ENCODE measurements at places on chromosomes 1 and 21.
A peak's percentile ranks its signal among the peaks of the same experiment; 100 is the strongest.

DNA sequence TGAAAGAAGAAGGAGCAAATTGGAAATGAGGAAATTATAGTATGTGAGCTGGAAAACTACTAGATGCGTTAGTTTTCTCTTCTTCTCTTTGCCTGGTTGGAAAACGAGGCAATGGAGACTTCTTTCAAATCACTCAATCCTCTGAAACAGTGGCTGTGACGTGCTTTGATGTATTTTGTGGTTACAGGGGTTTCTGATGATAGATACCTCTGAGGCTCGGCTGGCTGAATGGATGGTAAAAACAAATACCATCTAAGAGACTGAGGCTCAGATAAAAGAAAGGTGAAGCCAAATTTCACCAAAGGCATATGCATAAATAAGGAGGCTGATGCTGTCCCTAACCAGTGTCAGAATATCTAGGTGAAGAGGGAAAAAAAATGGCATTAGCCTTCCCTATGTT lies 15.1 kb downstream of the MAB21L3 start:
- DNase-seq = no peak

DNA sequence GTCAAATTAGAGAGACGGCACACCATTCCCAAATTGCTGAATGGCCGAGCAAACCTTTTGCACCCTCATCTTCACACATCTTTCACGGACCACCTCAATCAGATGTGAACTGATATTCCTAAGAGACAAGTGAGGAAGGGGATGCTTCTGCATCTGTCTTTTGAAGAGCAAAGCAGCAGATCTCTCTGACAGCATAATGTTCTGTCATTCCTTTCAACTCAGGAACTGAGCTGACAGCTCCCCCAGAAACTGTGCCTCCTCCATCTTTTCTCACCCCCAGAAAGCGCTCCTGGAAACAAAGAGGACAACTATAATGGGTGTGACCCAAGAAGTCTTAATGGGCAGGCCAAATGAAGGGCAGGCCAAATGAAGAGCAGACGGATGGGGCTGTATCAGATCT lies 256.4 kb downstream of the C1orf94 start:
- no peak for DNase-seq

- DNase-seq = no peak
Observed at GRCh38 chr1:226826479-226827261, 43.7 kb upstream of the PSEN2 start.

DNA sequence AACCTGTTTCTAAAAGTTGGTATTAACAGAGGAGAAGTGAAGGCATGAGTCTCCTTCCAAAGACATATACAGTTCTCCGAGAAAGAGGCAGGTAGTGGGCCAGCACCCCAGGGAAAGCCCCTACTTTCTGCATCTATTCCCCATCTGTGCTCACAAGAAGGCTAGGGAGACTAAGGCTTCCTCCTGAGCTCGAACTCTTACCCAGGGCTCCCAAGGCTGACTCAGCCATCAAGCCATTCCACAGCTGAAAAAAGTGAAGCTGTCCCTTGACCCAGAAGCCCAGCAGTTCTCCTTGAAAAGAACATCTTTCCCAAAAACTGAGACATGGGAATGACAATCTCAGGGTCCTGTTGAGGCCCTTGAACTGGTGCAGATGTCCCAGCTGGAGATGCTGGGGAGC lies 1.9 kb upstream of the PADI3 start:
- no peak for DNase-seq

- DNase-seq = no peak
Observed at GRCh38 chr1:171663036-171663853, 10.8 kb upstream of the MYOC start.

DNA sequence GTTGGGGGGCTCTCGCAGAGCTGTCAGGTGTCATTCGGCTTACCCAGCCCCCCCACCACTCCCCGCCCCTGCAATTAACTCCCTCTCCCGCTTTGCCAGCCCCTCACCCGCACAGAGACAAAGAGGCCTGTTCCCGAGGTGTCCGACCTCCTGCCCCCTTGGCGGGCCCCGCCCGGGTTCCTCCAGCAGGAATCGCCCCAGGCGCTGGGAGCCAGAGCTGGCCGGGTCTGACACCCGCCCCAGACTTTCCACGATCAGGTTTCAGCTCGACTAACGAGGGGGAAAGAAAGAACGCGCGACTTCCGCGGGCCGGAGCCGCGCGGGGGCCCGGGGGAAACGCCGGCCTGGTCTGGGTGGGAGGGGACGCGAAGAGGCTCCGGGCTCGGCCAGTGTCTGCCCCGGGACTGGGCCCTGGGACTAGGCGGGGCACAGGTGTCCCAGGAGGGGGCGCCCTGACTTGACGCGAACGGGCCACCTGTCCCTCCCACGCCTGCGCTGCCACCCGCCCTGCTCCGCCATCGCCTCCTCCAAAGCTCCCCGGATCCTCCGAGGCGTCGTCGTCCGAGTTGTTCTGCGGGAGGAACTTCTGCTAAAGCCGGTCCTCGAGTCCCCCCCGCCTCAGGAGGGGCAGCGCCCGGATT lies 36.4 kb upstream of the HHAT start:
- no peak for DNase-seq

DNA sequence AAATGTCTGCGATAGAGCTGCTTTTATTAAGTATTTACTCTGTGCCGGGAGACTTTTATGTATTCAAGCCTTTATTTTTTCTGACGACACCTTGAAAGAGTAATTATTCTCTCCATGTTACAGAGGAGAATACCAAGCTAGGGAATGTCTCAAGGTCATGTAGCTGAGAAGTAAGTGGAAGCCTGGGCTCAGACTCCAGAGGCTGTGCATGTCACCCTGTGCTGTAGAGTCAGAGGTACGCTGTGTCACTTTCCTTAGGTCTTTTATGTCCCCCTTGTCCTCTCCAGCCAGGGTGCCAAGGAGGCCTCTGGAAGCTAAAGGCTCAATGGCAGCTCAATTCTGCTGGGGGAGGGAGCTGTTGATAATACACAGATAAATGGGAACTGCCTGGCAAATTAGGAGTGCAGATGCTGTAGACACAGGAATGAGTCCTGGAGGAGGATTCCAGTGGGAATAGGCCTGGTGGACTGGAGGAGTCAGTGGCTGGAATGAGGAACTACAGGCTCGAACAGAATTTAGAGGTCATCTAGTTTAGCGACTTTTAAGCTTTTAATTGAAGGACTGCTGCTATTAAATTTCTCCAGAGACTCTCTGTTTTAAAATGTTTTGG lies 9.3 kb upstream of the IL19 start:
- no peak for DNase-seq

GRCh38 chr1:155253797-155254196 lies 1.5 kb downstream of the ENTREP3 start:
- DNase-seq = no peak

DNA sequence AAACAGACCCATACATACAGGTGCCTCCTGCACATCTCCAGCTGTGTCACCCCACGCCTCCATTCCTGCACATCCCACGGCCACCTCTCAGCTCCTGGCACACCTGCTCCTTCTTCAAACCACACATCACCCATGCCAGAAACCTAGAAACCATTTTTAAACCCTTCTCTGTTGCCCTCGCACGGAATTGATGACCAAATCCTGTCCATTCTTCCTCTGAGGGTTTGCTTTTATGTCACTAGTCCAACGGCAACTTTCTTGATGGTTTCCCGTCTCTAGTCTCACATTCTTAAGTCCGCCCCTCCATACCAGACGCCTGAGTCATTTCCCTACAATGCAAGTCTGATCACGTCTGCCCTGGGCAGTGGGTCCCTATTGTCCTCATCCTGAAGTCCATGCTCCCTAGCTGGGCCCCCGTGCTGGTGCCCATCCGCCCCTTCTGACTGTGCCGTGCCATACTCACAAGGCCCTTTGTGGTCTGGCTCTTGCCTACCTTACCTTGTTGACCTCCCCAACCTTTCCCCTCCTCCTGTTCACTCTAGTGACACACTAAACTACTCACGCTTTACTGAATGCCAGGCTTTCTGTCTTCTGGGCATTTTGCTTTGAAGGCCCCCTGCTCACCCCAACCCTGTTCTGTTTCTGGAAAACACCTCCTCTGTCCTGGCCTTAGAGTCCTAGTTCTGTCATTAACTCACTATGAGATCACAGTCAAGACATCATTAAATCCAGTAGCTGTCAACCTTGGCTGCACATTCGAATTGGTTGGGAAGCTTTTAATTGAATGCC lies 17.6 kb downstream of the SLC2A1 start:
- DNase-seq = peak; percentile 50

- peak; percentile 41 for DNase-seq
Observed at GRCh38 chr1:65538086-65538485, 117.6 kb downstream of the LEPR start.

DNA sequence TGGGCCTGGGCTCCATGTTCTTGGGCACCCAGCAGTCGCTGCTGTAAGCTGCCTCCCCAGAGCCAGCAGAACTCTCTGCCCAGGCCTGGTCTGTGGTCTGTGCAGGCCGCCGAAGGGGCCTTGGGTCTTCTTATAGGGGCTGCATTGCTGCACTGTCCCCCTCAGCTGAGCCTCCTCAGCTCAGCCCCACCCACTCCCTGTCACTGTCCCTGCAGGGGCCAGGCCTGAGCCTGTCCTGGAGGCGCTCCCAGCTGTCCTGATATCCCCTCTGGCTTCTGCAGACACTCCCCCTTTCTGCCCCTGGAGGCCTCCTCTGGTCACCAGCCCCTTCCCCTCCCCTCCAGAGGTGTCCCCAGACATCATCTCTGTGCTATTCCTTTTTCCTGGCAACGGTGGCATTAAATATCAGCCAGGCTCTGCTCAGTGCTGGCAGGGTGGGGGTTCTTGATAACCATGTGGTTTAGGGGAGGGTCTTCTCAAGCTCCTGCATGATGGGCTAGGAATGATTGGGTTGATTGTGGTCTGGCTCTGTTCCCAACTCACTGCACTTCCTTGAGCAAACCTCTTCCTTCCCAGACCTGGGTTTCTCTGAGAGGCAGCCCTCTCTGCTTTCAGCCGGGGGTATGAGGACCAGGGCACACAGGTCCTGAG lies 3.7 kb upstream of the FOXO6 start:
- no peak for DNase-seq

DNA sequence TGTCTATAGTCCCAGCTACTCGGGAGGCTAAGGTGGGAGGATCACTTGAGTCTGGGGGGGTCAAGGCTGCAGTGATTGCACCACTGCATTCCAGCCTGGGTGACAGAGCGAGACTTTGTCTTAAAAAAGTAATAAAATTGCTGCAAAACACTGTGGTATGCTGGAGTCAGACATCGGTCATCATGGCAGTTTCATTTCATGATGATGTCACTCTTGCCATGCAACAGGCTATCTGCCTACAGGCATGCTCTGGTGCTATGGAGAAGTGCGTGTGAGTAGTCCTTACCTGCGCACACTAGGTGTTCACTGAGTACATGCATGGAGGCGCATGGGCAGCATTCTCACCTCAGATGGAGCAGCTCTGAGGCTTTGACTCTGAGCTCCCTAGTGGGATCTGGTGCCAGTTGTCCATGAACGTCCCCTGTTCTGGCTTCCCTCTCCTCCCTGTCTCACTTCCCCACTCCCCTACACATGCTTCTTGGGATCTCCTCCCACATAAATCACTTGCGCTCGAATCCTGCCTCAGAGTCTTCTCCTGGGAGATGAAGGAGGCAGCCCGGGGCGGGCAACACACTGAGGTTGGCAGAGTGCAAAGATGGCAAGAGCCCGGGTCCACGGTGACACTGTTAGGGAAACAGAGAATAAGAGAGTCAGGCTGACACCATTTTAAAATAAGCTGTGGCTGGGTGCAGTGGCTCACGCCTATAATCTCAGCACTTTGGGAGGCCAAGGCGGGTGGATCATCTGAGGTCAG lies 10.4 kb upstream of the CELA3B start:
- DNase-seq = peak; percentile 39

DNA sequence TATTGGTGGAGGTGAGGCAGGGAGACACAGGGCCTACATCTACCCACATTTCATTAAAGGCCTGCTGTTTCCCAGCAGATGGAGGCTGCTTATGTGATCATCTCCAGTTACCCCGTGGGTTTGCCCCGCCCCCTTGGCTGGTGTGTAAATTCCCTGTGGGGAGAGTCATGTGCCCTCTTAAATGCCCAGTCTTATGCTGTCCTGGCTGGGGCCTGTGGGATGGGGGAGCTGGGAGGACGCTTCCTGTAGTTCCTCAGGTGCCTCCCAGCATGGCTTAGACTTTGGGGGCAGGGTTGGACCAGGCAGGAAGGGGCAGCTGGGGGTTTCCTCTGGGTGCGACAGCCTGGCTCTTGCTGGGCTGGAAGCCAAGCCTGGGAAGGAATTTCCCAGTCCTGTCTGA lies 15.5 kb upstream of the CITED4 start:
- DNase-seq = peak; percentile 92
